Stimulated activated CD4-positive, alpha-beta T cell treated with anti-CD3 and anti-CD28 coated beads, Interleukin-1b, Interleukin-23, amount 100 ng/mL, for 48 hours (primary cell): ENCODE measurements at places on chromosomes 2 and 18.
A peak's percentile ranks its signal among the peaks of the same experiment; 100 is the strongest.

GRCh38 chr2:43158259-43158880, 68.0 kb downstream of the ZFP36L2 start:
- DNase-seq: peak; percentile 75

- no peak for DNase-seq
Measured at GRCh38 chr2:28283861-28284260, 108.8 kb upstream of the FOSL2 start.

DNA sequence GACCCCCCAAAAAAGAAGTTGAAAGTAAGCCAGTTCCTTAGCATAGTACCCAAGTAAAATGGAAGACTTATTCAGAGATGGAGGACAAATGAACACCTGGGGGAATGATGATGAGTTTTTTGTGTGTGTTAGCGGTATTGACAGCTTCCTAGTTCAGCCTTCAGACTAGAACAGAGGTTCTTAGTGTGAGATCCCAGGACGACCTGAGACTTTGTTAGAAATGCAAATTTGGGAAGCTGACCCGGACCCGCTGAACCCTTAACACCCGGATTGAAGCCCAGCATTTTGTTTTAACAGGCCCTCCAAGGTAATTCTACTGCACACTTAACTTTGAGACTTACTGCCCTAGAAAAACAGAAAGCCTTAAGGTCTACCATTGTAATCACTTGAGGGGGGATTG, 20.3 kb downstream of the SPOPL start:
- no peak for DNase-seq

DNA sequence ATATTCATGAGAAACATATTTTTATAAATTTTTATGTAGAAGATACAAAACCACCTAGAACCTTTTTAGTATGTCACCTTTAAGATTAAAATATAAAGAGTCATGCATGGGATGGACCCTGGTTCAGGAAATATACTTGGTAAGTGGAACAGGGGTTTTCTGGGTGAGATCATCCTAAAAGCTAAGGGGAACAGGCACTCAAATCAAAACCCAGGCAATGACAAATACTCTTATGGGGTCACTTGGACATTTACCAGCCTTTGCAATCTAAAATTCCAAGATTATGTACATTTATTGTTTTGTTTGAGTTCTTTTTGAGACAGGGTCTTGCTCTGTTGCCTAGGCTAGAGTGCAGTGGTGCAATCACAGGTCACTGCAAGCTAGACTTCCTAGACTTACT, 65.8 kb downstream of the SGPP2 start:
- no peak for DNase-seq

DNA sequence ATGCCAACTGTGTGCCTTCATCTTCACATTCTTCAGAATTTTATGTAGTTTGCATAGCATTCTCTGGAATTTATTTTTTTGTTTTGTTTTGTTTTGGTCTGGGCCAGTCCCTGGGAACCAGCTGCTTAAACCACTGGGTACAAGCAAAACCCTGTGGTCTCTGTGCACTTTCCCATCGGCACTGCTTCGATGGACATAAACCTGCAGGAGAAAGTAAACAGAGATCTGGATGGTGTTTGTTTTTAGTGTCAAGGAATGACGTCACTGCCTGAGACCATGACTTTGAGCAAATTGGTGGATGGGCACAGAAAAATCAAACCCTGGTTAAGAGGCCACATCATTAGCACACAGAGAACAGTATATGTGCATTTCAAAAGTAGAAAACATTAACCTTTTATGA, 64.7 kb upstream of the RASGRP3 start:
- DNase-seq: no peak

DNA sequence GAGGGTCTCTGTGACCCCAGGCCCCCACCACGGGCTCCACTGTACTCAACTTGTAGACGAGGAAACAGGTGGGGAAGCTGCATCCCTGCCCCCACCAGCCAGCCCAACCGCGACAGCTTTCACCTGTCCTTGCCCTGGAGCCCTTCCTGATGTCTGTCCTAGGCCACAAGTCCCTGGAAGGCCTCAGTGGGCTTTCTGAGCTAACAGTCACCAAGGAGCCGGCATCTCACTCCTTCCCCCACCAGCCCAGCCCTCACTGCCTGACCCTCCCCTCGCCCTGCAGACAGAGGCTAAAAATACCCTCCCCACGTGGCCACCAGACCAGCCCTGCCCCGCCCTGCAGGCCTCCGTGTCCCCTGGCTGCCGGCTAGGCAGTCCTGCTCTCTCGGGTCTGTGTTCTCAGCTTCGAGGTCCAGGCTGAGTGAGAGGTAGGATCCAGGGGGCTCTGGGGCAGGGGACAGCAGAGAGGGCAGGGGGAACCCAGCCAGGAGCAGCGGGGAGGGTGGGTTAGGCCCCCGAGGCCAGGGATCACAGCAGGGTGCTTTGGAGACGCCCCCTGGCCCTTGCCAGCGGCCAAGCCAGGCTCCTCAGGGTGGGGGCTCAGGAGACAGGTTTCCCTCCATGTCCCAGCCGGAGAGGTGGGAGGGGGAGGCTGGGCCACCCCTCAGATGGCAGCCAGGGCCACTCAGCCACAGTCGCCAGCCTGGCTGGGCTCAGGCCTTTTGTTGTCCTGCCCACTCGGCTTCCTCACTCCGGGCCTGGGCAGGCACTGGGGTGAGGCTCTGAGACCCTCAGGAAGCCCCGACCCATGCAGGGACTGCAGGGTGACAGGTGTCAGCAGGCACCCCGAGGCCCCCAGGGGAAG, at the start of gene KLHL30:
TSS of gene KLHL30 (plus strand) at position 338 of the 865 bp plus-strand sequence. CDS start 2,087 bp downstream, outside the sequence.
- DNase-seq: no peak

GRCh38 chr2:178409261-178409660, 41.7 kb downstream of the PRKRA start:
- DNase-seq: no peak

GRCh38 chr2:101231937-101232730, 20.6 kb upstream of the CNOT11 start:
- DNase-seq: no peak

GRCh38 chr2:8684878-8685696, 3.2 kb downstream of the ID2 start:
- peak; percentile 71 for DNase-seq

DNA sequence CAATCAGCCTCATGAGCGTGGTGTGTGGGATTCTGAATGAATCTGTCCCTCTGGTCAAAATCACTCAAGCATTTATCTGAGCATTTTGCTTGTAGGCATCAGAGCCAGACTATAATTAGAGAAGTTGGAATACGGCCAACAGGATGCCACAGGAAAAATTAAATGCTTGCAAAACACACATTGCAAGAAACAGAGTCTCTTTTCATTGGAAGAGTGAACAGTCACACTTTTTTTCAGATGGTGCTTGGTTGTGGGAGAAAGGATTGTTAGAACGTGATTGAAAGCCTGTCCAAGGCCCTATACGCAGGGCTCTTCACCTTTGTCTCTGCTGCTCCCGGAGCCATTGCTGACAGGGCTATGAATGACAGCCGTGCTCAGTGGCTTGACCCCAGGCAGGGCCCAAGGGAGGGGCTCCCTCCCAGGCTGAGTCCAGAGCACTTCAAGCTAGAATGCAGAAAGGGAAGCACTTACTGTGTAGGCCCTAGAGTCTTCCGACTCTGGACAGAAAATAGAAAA, 59.8 kb downstream of the SNTG2 start:
- no peak for DNase-seq

- no peak for DNase-seq
Measured at GRCh38 chr2:22340716-22341115, 1044.3 kb upstream of the KLHL29 start.

DNA sequence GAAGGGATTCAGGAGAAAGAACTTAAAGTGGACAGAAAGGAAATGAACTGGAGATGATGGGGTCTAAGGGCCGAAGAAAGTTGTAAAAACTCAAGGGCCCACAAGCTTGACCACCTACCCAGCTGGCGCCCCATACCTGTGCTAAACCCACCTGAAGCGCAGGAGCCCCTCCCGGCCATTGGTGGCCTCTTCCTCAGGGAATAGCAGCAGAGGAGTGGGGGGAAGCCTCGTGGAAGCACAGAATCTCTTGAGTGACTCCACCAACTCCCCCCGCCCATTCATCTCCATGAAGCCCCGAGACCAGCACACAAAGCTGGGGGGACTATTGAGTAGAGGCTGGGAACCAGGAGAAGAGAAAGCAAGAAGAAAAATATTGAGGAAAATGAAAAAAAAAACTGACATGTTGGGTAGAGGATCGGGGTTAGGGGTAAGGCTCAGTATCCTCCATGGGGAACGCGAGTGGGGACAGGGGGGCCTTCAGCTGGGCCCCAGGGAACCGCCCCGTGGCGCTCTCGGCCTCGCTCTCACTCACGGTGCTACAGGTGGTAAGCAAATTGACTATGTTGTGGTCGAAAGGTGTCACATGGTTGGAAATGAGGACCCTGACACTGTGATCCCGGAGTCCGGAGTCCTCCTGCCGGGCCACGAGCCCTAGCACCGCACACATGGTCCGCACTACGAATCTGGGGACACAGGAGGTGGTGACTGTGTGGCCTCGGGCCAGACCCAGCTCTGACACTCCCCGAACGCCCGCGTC, 728 bp downstream of the AUP1 start:
- DNase-seq: no peak

GRCh38 chr2:172350839-172351479, 76.4 kb upstream of the ITGA6 start:
- no peak for DNase-seq

GRCh38 chr2:18208956-18209355, 330.5 kb downstream of the KCNS3 start:
- DNase-seq: no peak

GRCh38 chr2:107362993-107363392, 463.7 kb upstream of the RGPD4 start:
- DNase-seq: no peak

GRCh38 chr2:41068740-41069139, 616.9 kb upstream of the SLC8A1 start:
- DNase-seq: no peak

DNA sequence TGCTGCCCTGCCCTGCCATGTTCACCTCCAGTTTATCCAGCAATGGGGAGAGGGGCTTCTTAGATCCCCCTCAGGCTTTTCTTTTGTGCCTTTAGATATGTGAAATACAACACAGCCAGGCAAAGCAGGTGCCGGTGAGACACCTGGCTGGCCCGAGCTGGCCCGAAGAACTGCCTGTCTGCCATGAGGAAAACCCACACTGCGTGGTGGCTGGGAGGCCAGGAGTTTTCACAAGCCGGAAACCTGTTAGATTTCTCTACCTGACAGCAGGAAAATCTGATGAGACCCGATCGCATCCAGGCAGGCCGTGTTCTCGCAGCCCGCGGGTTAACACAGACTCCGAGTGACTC, 5.7 kb upstream of the GAL3ST2 start:
- no peak for DNase-seq

DNA sequence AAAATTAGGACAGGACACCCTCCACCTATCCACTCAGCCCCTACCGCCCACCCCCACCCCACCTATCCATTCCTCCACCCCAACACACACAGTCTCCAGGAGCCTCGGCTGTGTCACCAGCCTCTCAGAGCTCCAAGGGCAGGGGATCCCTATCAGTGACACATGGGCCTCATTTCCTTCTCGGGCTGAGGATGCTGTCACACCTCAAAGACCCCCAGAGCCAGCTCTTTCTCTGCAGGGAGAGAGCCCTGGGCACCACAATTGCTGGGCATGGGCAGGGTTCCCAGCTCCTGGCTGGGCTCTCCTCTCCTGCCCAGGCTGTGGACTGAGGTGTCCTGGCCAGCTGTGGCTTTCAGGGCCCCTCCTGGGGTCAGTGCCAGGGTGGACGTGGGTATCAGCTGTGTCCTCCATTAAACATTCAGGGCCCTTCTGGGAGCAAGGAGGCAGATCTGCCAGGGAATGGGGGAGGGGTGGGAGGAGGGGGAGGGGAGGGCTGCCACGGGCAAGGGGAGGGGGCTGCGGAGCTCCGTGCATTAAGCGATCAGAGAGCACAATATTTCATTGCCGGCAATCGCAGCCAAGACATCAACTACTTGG, 14.3 kb upstream of the ECEL1 start:
- DNase-seq: no peak
